ENCODE measurements at places on chromosomes 1 and 21.
A peak's percentile ranks its signal among the peaks of the same experiment; 100 is the strongest.

GRCh38 chr1:37994886-37995566 is 5.2 kb upstream of the SF3A3 start:
- DNase-seq = no peak

DNA sequence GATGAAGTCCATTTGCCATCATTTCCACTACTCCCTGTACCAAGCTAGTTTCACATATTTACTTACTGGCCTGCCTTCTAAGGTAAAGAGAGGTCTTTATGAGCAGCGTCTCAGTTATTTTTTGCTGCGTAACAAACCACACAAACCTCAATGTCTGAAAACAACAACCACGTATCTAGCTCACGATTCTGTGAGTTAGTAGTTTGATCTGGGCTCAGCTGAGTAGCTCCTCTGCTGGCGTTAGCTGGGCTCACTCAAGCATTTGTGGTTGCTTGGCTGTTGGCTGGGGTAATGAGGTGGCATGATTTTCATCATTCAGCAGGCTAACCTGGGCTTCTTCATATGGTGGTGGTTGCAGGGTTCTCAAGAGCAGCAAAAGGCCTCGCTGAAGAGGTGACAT is 225.4 kb downstream of the FOXD2 start:
- peak; percentile 26 for DNase-seq

DNA sequence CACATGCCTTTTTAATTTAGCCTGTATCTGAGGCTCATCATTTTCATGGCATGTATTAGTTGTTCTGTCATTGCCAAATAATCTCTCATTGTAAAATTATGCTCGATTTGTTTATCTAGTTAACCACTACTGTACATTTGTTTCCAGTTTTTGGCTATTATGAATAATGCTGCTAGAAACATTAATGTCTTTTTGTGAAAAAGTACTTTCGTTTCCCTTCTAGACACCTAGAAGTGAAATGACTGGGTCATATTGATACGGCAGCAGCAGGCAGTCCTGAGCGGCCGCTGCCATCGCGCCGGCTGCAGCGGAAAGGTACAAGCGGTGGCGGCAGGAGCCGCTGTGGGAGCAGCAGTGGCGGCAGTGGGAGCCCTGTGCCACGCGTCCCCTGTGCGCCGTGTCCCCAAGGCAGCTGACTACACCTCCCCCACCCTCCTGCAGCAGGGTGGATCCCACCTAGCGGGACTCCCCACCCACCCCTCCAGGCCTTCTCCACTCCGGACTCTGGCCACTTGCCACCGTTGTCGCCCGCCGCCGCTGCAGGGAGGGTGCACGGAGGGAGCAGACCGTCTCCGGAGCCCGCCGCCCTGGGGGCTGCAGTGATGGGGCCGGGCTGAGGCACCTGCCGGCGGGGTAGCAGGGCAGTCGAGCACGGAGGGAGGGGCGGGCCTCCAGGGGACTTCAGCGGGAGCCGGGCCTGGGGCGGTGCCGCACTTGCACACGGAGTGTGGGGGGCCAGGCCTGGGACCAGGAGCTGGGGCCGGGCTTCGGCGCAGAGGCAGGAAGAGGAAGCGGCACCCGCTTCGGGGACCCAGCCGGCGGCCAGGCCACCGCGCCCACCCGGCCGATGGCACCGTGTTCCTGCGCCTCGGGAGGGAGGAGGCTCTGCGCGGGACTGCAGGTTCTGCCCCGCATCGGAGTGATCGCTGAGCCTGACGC is 66.8 kb upstream of the RGS7 start:
- no peak for DNase-seq

- DNase-seq = no peak
Observed at GRCh38 chr1:33984906-33985565, 121.2 kb downstream of the HMGB4 start.

DNA sequence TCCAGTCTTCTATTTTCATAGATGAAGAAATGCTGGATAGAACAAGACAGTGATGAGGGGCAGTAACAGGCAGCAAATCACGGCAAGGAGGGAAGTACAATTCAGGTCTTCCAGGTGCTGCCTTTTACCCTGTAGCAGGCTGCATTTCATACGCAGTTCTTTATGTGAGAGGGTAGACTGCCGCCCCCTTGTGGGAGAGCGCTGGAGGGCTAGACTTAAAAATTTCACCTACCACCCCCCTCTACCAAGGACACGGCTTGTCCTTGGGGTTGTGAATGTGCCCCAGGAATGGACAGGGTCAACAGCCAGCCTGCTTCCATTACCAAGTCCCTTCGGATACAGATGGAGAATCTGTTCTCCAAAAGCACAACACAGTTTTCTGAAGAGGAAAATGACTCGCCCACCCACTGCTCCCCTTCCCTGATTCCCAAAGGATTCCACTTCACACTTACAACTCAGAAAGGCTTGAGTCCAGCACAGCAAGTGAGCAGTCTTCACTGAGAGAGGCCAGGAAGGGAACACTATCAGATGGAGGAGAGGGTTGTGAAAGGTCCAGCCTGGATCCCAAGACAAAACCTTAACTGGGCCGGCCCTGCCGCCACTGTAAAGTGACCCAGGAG is 7.4 kb downstream of the WDR77 start:
- no peak for DNase-seq

DNA sequence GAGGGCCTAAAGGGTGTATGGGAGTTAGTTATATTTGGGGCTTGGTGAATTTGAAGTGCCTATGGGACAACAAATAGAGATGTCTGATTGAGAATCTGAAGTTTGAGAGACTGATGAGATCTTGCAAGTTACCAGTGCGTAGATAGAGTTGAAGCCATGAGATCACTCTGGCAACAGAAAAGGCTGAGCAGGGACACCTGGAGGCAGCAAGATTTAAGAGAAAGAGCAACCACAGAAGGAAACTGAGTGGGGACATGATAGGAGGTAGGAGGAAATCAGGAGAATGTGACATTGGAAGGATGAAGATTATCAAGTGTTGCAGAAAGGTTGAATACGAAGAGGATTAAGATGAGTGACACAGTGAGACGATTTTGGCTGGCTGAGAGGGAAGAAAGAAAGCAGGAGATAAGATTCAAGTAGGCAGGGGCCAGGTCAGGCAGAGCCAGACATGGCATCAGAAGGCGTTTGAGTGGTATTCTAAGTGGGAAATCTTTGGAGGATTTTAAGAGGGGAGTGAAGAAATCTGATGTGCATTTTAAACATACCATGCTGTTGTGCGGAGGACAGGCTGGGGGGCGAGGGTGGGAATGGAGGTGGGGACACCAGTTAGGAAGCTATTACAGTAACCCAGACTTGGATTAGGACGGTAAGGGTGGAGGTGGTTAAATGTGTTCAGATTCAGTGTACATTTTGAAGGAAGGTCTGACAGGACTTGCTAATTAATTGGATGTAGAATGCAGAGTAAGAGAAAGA is 3.0 kb upstream of the MPL start:
- no peak for DNase-seq

GRCh38 chr1:30462826-30463425 is 260.5 kb downstream of the MATN1 start:
- DNase-seq = no peak

DNA sequence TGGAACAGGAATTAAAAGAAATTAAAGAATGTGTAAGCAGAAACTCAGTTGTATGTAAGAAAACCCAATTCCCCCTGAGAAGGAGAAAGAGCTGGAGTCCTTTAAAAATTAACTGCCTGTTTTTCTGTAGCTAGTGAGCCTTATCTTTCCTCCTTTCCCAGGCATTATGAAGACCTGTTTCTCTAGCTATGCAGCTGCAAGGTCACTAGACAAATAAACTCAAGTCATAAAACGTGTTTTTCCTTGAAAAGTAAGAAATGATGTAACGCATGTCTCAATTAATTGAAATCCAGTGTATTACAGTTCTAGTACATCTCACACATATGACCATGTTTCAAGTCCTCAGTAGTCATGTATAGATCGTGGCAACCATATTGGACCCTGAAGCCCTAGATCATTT is 5.3 kb downstream of the S100A12 start:
- no peak for DNase-seq
